CD4-positive, alpha-beta memory T cell (primary cell): ENCODE measurements at places on chromosomes 3 and 15. TPM values are rescaled to one million over a fixed set of nuclear protein-coding genes. Genes with fewer than 3 reads are reported as not detected.

GRCh38 chr15:70442616-70443321, 320.6 kb downstream of the UACA start:
- peaks cover 9% of the 10 kb centered on the region for H3K4me1 ChIP-seq
- H3K4me3 ChIP-seq: no peak overlapping the region
- H3K36me3 ChIP-seq: no peaks in the 10 kb centered on the region
- no peak overlapping the region for H3K27ac ChIP-seq
- H3K27me3 ChIP-seq: no peaks in the 10 kb centered on the region

- no peak for DNase-seq
- H3K4me3 ChIP-seq: no peak overlapping the region
- H3K27ac ChIP-seq: no peak overlapping the region
- no peaks in the 10 kb centered on the region for H3K27me3 ChIP-seq
- H3K4me1 ChIP-seq: no peaks in the 10 kb centered on the region
- no peaks in the 10 kb centered on the region for H3K36me3 ChIP-seq
Measured at GRCh38 chr3:139574026-139574947, 34.7 kb upstream of the RBP1 start.

GRCh38 chr15:75164625-75165350, 36.9 kb upstream of the C15orf39 start:
- no peak overlapping the region for H3K27ac ChIP-seq
- DNase-seq: no peak
- no peaks in the 10 kb centered on the region for H3K27me3 ChIP-seq
- H3K4me3 ChIP-seq: no peak overlapping the region

DNA sequence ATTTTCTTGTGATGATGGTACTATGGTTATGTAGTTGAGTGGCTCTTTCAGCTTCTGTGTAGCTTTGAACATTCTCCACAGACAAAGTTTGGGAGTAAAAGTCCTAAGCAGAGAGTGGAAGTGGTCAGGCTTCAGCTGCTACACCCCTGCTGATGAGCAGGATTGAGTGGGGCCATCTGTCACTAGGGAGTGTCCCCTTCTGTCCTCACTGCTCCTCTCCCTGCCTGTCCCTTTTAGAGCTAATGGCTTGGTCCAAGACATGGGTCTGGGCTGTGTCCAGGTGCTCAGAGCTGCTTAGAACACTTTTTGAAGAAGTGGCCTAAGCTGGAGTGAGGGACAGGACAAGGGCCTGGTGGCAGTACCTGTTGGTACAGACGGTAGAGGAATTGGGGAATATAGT, 15.1 kb downstream of the MYZAP start:
- no peak overlapping the region for H3K4me3 ChIP-seq
- H3K4me1 ChIP-seq: no peaks in the 10 kb centered on the region
- no peak for DNase-seq

DNA sequence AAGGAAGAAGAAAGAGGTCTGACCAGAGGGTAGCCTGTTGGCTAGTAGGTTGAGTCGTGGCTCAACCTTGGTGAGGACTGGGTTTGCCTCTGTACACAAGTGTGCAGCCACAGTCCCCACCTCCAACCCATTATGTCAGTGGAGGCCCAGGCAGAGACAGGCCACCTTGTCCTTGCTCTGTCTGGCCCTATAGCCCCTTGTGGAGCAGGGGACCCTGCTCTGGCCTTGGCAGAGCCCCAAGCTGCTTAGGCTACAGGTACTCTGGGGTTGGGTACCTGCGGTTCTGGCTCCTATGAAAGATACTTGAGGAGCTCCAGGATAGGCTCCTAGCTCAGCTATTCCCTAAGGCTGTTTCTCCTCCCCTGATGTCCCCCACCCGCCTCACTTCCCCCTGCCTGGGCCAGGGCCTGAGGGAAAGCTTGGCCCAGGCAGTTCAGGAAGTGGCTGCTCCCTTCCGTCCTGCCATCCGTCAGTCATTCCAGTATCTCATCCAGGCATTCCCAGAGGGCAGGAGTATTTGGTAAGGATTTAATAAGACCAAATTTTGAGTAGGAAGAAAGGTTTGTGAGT, 44.0 kb downstream of the FGD5 start:
- no peaks in the 10 kb centered on the region for H3K4me1 ChIP-seq
- no peak for DNase-seq
- H3K27me3 ChIP-seq: no peaks in the 10 kb centered on the region
- H3K36me3 ChIP-seq: no peaks in the 10 kb centered on the region

DNA sequence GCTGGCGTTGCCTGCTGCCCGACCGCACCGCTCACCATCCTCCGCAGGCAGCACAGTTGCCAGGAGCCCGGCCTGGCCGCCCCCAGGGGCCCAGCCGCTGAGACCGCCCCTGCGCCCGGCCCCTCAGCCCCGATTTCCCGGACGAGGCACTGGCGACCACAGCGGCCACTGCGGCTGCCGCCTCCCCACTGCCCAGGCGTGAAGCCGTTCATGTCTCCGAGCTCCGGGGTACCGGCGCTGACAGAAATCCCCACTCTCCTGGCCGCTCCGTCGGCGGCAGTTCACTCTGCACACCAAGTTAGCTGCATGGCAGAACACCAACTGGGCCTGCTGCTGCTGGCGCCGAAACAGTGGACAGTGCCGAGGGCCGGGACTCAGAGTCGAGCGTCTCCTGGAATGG, 8.5 kb downstream of the SELENOT start:
- peaks cover 71% of the 10 kb centered on the region for H3K4me1 ChIP-seq
- H3K27ac ChIP-seq: no peak overlapping the region
- H3K4me3 ChIP-seq: no peak overlapping the region
- no peak for DNase-seq

- no peak overlapping the region for H3K4me3 ChIP-seq
- H3K4me1 ChIP-seq: peaks cover 9% of the 10 kb centered on the region
- no peaks in the 10 kb centered on the region for H3K27me3 ChIP-seq
- no peak overlapping the region for H3K27ac ChIP-seq
Measured at GRCh38 chr3:33722626-33723370, 4.7 kb upstream of the CLASP2 start.

DNA sequence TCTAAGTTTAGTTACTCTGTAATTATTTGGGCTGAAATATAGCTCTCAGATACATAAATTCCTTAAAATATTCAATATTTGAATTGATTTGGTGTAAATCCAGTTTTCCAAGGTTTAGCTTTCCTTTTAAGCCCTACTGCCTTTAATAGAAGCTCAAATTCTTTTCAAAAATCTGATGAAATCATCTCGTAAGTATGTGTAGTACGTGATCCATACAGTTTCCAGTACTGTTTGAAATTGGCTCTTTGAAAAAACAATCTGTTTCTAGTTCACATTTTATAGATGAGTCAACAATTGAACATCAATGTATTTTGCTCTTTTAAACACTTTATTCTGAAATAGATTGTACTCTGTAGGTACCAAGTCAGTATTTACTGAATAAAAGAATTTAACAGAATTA, 84.2 kb downstream of the LRRC49 start:
- DNase-seq: no peak
- no peaks in the 10 kb centered on the region for H3K36me3 ChIP-seq
- no peak overlapping the region for H3K4me3 ChIP-seq
- H3K4me1 ChIP-seq: no peaks in the 10 kb centered on the region
- no peaks in the 10 kb centered on the region for H3K27me3 ChIP-seq
- no peak overlapping the region for H3K27ac ChIP-seq

DNA sequence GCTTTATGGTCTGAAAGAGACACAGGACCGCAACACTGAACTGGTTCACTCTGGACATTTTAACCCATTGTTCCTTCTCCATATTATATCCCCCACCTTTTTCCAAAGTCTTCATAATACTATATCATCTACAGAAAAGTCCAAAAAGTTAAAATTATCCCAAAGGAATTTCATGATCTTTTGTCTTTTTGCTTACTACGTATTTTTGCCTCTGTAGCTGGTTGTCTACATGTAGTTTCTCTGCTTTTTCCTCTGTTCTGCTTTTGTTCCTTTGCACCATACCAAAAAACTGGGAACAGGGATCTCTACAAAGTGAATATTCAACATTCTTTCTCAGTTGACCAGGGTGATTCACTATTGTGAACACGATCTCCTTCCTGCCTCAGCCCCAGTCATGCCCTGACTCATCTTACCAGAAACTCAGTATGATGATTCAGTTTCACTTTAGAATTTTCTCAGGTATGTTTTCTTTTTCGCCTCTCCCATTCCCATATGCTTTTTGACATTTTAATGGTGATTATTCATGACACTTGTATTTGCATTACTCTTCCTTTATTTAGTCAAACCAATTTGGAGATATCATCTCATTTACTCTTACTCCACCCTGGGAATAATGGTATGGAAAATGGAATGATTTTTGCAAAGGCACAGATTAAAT, 14.5 kb downstream of the EMC4 start:
- no peaks in the 10 kb centered on the region for H3K4me1 ChIP-seq
- no peak overlapping the region for H3K27ac ChIP-seq

GRCh38 chr15:27928386-27928785, 170.7 kb downstream of the OCA2 start:
- H3K36me3 ChIP-seq: no peaks in the 10 kb centered on the region
- H3K27ac ChIP-seq: no peak overlapping the region
- H3K27me3 ChIP-seq: no peaks in the 10 kb centered on the region

DNA sequence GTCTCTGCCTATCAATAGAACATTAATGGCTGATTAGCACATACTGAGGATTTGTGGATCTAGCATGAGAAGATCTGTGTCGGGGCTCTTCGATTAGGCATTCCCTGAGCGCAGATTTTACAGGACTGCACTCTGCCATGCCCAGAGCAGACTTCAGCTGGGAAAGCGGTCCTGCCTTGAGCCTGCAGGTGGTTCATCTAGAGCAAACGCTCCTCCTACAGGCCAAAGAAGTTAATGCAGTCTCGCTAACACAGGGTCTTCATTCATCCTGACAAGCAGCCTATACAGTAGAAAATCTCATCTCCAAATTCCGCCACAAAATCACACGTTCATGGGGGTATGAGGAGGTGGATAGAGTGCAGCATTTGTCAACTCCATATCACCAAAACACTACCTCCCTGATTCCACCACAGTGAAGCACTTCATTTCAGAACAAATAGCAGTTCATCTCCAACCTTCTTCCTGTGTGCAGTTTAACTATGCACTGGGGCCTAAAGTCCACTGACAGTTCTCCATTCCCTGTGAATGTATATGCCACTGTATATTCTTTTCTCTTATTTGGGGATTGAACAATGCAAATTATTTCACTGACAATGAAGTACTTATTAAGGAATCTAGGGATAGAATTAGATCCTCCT, 405.8 kb downstream of the IGSF11 start:
- H3K27me3 ChIP-seq: no peaks in the 10 kb centered on the region
- H3K36me3 ChIP-seq: no peaks in the 10 kb centered on the region
- no peaks in the 10 kb centered on the region for H3K4me1 ChIP-seq
- no peak overlapping the region for H3K27ac ChIP-seq
- no peak for DNase-seq
- no peak overlapping the region for H3K4me3 ChIP-seq

DNA sequence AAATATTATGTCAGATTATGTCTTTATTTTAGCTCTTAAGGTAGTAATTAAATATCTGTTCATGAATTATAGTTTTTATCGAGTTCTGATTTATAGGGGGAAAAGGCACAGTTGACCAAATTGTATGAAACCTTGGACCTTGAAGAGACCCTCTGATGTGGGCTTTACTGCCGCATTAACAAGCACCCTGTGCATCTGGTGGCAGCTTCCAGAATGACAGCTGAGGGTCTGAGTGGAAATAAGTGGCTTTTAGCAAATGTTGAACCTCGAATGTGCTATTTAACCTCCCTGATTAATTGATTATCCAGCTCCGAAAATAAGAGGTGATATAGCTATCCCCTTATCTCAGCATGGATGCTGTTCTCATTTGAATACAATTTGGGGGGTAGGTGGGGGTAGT, 87.0 kb downstream of the TMEM108 start:
- H3K4me1 ChIP-seq: no peaks in the 10 kb centered on the region
- H3K27ac ChIP-seq: no peak overlapping the region
- H3K36me3 ChIP-seq: no peaks in the 10 kb centered on the region
- no peak for DNase-seq

- H3K4me1 ChIP-seq: no peaks in the 10 kb centered on the region
- H3K36me3 ChIP-seq: no peaks in the 10 kb centered on the region
- H3K27me3 ChIP-seq: no peaks in the 10 kb centered on the region
- no peak for DNase-seq
- H3K27ac ChIP-seq: no peak overlapping the region
Measured at GRCh38 chr3:85605066-85605465, 646.3 kb downstream of the CADM2 start.

GRCh38 chr15:63046917-63047760, 4.6 kb downstream of the TPM1 start:
- peaks cover 33% of the 10 kb centered on the region for H3K4me1 ChIP-seq
- no peaks in the 10 kb centered on the region for H3K36me3 ChIP-seq
- H3K27ac ChIP-seq: no peak overlapping the region

GRCh38 chr15:93201940-93202339, 112.9 kb upstream of the RGMA start:
- no peaks in the 10 kb centered on the region for H3K36me3 ChIP-seq
- H3K27me3 ChIP-seq: no peaks in the 10 kb centered on the region
- no peak overlapping the region for H3K4me3 ChIP-seq

DNA sequence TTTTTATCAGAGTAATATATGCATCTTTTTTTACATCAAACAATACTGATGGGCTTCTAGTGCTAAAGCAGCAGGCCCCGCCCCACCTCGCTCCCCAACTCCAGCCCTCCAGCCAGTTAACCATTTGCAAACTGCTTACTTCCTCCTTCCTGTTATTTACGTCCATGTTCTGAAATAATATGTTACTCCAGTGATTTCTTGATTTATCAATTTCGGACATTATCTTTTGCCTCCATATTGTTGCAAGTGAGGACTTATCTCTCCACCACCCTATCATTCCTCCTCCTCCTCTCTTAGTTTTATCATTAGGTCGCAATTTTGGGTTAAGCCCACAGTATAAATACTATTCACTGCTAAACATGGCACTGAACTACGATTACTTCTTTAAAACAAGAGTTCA, 39.5 kb downstream of the ZNF710 start:
- no peaks in the 10 kb centered on the region for H3K27me3 ChIP-seq
- DNase-seq: no peak
- H3K36me3 ChIP-seq: no peaks in the 10 kb centered on the region
- peaks cover 26% of the 10 kb centered on the region for H3K4me1 ChIP-seq
- H3K4me3 ChIP-seq: no peak overlapping the region

GRCh38 chr15:46280762-46281542, 646.1 kb downstream of the SQOR start:
- DNase-seq: no peak
- H3K27ac ChIP-seq: no peak overlapping the region
- H3K27me3 ChIP-seq: no peaks in the 10 kb centered on the region
- H3K4me1 ChIP-seq: no peaks in the 10 kb centered on the region

- H3K4me3 ChIP-seq: peak overlapping the region; percentile 89
- H3K27me3 ChIP-seq: no peaks in the 10 kb centered on the region
- no peaks in the 10 kb centered on the region for H3K36me3 ChIP-seq
- peak; percentile 62 for DNase-seq
Measured at GRCh38 chr15:72117486-72118016, 399 bp downstream of the MYO9A start.

LRRC49 gene
- 0.75 TPM for total RNA-seq

BHLHE40 gene
- total RNA-seq: 45.8 TPM

SCN5A gene
- total RNA-seq: 0.12 TPM

ERICH6 gene
- not detected for total RNA-seq

GHSR gene
- total RNA-seq: not detected

SELENOT gene
- total RNA-seq: 87.1 TPM

VPS39 gene
- total RNA-seq: 114 TPM
